ENCODE measurements at places on chromosomes 13 and 19.

DNA sequence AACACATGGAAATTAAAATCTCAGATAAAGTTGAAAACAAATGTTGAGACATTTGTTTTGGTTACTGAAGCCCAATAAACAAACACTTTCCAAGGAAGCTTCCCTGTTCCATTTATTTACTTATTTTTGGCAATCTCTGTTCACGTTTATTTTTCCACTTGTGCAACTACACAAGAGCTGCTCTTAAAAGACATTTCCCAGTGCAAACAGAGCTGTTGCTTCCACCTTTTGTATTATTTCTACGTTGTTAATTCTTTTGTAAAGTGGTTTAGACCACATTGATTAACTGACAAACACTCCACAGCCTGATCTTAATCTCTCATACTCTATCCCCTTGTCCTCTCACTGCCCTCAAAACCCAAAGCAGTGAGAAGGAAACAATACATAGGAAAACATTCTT lies 757.6 kb downstream of the LIG4 start:
- no peak for DNase-seq

DNA sequence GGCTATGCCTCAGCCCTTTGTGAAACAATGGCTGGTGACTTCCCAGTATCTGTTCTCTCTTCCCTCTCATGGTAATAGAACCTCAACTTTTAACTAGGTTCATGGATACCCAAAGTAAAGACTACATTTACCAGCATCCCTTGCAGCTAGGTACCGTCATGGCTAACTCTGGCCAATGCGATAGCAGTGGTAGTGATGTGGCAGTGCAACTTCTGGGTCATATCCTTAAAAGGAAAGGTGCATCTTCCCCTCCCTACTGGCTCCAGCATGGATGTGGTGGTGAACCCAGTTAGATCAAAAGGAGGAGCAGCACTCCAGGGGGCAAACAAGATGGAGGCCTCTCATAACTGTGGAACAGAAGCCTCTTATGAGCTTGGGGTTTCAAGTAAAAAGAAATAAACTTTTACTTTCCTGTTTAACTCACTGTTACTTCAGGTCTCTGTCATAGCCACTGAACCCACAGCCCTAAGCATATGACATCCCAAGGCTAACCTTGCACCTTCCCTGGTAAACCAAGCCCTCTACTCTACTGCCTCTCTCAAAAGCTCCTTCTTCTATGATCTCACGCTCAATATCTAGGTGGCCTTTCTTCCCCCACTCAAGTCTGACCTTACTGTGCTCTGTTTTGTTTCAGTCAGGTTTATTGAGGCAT lies 104.4 kb downstream of the DOCK9 start:
- DNase-seq, result no peak

GRCh38 chr19:55384920-55385723 lies 610 bp upstream of the RPL28 start:
- DNase-seq, result peak; percentile 95

DNA sequence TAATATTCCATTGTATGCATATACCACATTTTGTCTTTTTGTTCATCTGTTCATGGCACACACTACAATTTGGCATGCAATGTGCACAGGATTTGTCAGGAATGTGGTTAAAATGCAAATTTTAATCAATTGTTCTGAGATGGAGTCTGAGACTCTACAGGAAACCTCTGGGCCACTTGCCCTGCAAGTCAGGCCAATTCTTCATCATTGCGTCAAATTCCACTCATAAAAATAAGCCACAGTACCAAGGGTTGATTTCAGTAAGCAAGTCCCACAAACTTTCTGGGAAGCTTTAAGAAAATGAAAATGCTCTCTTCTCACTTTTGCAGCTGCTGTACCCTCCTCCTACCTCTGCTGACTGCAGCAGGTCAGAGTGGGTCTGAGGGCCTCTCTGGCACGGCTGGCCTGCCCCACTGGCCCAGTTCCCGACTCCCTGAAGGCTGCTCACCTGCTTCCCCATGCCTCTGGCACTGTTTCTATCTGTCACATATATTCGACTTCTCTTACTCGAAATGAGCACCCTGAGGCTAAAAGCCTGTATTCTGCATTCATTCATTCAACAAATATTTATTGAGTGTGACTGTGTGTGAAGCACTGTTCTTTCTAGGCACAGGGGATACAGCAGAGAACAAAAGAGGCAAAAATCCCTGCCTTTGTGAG lies 83.8 kb upstream of the WASF3 start:
- no peak for DNase-seq

GRCh38 chr19:39939556-39939955 lies 5.1 kb upstream of the FCGBP start:
- DNase-seq, result no peak

DNA sequence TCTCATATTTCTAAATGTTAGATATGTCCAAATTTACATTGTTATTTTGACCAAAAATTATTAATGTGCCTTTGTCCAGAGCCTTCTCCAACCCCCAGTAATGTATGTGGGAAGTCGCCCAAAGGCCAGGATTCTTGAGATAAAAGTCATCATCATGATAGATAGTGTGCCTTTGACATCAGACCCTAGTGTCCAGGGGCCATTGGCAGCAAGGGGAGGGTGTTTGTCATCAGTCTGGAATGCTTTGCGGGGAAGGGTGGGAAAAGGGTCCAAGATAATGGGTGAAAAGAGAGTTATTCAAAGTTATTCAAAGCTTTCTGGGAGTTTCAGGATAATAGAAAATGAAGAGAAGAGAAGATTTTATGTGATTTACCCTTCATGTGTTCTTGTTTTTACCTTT lies 909.5 kb upstream of the GPC6 start:
- DNase-seq, result no peak

- no peak for DNase-seq
Observed at GRCh38 chr19:1079566-1080111, 12.7 kb downstream of the ARHGAP45 start.

- no peak for DNase-seq
Observed at GRCh38 chr13:69274231-69274630, 833.4 kb upstream of the ATXN8OS start.

GRCh38 chr13:28653111-28653510 lies 5.8 kb upstream of the POMP start:
- DNase-seq, result no peak

- DNase-seq, result no peak
Observed at GRCh38 chr13:99382428-99383133, 75.4 kb upstream of the GPR183 start.

- DNase-seq, result no peak
Observed at GRCh38 chr19:45492627-45493470, 4.0 kb downstream of the RTN2 start.

DNA sequence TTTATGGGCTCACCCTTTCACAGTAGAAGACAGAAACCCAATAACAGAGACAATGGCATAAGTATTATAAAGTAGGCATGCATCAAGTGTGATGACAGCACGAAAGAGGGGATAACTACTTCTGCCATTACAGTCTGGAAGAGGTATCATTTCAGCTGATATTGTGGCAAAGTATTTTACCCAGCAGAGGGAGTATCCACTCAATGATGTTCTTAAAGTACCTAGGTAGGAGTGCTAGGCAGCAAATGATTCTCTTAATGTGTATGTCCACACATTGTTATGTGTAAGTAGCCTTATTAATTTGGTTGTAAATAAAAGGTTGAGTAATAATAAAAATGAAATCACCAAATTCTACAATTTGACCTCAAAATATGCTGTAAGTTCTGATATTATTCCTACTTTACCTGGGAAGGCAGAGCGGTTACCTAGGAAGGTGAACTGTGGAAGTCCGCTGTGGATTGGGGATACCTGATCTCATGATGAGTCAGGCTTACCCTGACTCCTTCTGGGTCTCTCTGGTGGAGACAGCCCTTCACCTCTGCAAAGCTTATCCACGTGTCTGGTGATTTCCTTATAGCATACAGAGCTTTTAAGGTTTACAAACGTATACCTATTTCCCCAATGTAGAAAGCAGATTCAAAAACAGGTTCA lies 4.1 kb upstream of the UBAC2 start:
- no peak for DNase-seq

- no peak for DNase-seq
Observed at GRCh38 chr13:80166352-80166751, 174.6 kb downstream of the SPRY2 start.

- DNase-seq, result no peak
Observed at GRCh38 chr13:71922194-71922593, 55.2 kb upstream of the DACH1 start.

GRCh38 chr19:12733369-12734214 lies 892 bp downstream of the TRIR start:
- DNase-seq, result peak; percentile 57

DNA sequence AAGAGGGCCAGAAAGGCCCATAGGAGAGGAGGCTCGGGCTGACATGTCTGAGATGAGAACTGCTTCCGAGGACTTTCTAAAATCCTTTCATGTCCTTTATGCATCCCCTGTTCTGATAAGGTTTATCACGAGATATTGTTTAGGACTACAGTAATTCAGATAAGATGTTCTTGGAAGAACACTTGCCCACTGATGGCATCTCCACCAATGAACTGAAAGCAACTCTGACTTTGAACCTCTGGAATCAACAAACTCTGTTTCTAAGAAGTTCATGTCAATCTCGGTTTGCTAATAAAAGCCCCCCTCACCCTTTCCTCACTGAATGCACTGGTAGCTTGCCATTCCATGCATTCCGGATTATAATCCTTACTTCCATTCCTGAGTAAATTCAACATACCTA lies 90.9 kb downstream of the FGF9 start:
- no peak for DNase-seq

GRCh38 chr13:44912278-44913016 lies 76.8 kb downstream of the NUFIP1 start:
- DNase-seq, result no peak

DNA sequence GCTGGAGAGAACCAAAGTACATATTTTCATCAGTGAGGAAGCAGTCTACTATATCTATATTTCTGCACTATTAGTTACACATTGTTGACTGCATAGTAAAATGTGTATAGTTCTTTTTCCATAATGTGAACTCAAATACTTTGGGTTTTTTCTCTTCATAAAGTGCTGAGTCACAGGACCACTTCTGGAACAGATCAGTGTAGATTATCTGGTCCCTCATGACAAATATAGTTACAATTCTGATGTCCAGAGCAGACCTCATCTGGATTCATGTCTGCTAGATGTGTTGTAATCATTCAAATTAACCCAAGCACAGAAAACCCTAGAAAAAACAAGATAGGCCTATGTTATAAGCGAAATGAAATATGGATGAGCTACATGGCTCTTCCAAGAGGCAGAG lies 171.4 kb downstream of the SUCLA2 start:
- no peak for DNase-seq
